Omental fat pad (tissue), 4 donors: ENCODE measurements at places on chromosomes 16 and 17. TPM values are rescaled to one million over a fixed set of nuclear protein-coding genes. Genes with fewer than 3 reads are reported as not detected.

DNA sequence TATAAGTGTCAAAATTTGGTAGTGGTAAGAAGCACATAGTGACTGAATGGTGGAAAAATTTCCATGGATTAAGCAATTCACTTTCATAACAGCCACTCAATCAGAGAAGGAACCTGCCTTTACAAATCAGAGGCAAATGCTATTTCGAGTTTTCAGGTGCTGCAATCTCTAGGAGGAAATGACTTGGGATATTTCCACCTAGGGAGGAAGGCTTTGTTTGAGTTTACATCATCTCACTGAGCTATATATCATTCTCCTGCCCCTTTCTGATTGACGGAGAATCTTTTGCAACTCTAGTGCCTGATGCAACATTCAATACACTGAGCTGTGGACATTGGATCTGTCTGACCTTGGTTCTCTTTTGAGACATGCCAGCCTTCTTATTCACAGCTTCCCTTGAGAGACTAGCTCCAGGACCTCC is 26.3 kb downstream of the MARCHF10 start:
- no peak for DNase-seq

DNA sequence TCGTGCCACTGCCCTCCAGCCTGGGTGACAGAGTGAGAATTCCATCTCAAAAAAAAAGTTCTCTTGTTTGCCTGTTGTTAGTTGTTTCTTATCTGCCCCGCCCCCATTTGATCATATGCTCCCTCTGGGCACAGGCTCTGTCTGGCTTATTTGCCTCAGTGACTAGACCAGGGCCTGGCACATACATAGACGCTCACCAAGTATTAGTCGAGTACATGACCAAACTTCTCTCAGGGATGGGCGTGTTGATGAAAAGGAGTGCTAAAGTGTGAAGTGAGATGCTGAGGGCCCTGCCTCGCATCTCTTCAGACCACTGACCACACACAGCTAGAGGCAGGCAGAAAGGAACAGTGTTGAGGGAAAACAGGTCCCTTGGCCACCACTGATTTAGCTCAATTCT is 3.3 kb upstream of the HELZ start:
- no peak for DNase-seq

DNA sequence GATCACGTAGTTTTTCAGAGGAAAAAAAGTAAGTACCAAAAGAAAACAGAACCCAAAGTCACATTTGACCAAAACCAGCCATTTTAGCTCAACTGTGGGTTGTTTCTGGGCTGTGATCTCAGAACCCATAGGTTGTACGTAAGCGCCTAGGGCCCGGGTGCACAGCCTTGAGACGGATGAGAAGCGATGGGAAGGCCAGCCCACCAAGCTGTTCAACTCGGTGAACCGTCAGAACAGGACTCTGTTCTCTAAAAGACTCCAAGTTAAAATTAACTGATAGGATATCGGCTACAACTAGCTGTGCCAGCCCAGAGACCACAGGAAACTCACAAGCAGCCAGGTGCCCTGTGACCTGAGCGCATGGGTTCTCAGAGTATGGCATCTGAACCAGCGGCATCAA is 28.3 kb downstream of the USP22 start:
- no peak for DNase-seq

The TMEM100 gene
- total RNA-seq, result 26.0 TPM
